ENCODE measurements at places on chromosomes 13 and 19.

- peak; percentile 79 for DNase-seq
These were observed at the start of gene LIN7B for GRCh38 chr19:49113762-49114629. Gene LIN7B (plus strand): TSS chr19:49114370. CDS start chr19:49114405, 35 bp downstream.

GRCh38 chr13:51856998-51857397, 4.8 kb upstream of the CCDC70 start:
- no peak for DNase-seq

DNA sequence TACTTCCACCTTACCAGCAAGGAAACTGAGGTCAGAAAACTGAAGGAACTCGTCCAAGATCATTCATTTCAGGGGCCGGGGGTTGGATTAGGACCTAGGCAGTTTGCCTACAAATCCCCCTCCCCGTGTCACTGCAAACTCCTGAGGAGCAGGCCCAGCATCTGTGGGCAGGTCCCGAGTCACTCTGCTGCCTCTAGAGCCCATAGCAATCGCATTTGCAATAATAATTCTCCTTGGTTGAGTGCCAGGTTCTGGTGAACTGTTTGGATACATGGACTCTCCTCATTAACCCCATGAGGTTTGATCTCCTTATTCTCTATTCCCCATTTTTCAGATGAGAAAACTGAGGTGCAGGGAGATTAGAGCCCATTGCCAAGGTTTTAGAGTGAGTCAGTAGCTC, 903 bp downstream of the PIN1 start:
- peak; percentile 25 for DNase-seq

- no peak for DNase-seq
These were observed 28.2 kb downstream of the ATP8B3 start for GRCh38 chr19:1783874-1784273.

DNA sequence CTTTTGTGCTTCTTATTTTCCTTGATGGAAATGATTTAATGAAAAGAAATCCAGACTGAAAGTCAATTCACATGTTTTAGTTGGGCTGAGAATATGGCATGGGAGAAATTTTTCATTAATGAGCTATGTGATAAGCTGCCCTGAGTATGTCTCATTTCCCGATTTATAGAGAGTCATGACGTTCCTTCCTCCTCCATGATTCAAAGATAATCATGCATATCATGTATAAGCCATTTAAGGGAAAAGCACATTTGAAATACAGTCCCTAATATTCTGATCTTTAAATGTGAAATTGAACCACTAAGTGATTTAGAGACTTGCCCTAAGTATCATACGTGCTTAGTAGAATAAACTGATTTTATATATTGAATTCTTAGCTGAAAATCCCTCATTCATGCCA, 840.9 kb downstream of the PCDH17 start:
- no peak for DNase-seq

DNA sequence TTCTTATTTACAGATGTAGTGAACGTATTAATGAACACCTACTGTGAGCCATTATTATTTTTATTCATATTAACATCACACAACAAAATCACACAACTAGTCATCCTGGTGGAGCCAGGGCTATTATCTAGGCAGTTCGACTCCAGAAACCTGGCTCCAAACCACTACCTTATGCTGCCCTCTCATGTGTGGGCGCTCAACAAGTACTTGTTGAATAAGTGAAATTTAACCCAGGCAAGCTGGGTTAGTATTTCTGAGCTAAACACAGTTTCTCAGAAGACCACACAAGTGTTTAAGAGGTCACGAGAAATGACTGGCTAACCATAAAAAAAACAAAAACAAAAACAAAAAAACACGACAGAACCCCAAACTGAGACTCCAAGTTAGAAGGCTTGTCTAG, 33.6 kb downstream of the MZT1 start:
- DNase-seq, result no peak

- DNase-seq, result no peak
These were observed 46.7 kb upstream of the RNF113B start for GRCh38 chr13:98223741-98224140.

GRCh38 chr19:33649627-33650305, 28.0 kb downstream of the CHST8 start:
- no peak for DNase-seq

GRCh38 chr19:8129061-8129618, 20.3 kb downstream of the FBN3 start:
- DNase-seq, result peak; percentile 13

GRCh38 chr13:50128428-50128931, 113.2 kb downstream of the KCNRG start:
- no peak for DNase-seq

GRCh38 chr13:80726868-80727267, 385.9 kb upstream of the SPRY2 start:
- no peak for DNase-seq

DNA sequence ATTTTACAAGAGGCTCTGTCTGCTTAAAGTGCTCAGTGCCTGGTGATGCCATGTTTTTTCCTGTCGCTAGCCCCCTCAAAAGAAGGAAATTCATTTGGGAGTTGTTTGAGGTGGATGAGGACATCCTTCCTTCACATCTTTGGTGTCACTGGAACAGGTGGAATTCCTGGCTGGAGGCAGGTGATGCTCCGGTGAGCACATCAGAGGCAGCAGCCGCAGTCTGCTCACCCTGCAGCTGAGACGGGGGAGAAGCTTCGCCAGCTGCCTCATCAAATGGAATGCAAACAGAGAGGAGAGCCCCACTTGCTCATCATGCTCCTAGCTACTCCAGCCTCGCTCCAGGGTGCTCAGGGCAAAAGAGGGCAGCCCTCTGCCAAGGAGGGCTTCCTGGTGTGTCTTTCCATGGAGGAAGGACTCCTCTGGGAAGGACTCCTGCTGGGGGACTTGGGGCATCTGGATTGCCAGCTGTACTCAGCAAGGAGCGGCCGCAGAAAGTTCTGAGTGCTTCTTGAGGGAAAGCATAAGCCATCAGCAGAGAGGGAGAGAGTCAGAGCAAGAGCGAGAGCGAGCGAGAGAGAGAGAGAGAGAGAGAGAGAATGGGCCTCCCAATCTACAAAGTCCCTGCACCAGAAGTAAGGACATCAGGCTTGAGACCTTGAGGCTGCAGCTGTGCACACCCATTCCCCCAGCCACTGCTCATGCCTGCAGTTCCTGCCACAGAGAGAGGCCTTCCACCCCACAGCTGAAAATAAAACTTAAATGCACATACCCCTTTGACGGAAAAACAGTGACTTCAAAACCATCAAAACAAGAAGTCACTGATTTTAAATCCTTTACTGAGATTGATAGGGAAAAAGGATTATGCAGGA, 74.3 kb upstream of the UBL3 start:
- DNase-seq, result no peak

DNA sequence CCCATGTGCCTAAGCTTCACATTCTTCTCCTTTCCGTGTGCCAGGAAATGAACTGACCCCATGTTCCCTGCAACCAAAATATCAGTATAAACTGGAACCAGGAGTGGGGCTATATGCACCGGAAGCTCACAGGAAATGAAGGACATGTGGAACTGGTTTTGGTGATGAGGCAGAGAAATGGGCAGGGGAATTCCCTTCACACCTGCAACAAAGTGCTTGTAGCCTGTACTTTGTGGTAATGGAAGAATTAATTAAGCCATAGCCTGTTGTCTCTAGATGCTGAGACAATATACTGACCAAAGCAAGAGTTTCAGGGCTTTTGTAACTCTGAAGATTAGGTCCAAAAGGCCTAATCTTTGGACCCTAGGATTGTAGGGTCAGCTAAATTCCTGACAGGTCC, 15.5 kb upstream of the UGGT2 start:
- no peak for DNase-seq

- no peak for DNase-seq
These were observed 169.2 kb upstream of the NBEA start for GRCh38 chr13:34772881-34773280.

- no peak for DNase-seq
These were observed 1.9 kb upstream of the NAT14 start for GRCh38 chr19:55482967-55483705.

GRCh38 chr13:51849145-51850101, 4.4 kb upstream of the TMEM272 start:
- peak; percentile 54 for DNase-seq

DNA sequence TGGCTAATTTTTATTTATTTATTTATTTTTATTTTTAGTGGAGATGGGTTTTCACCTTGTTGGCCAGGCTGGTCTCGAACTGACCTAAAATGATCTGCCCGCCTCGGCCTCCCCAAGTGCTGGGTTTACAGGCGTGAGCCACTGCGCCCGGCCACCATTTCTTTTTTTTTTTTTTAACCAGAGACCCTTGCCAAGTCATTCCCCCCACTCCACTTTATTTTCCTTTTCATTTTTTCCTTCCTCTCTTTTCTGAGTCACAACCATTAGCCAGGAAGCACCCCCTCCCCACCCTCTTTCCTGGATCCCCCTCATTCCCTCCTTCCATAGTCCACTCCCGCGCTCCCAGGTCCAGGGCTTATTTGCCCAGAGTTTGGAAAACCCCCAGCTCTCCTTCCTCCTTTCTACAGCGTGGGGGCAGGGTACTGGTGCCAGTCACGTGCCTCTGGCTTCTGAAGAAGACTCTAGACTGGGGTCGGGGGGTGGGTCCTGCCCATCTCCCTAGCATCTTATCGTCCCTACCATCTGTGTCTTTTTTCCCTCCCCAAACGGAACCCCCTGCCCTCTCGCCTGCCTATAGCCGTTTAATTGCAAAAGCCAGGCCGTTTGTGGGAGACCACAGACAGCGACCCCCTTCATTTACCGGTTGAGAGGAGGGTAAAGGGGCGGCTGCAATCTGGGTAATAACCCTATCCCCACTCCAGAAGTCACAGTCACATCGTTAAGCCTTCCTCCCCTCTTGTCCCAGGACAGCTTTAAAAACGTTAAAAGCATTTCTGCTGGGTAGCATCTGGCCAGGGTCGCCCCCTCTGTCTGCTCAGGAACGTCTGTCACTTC, 1.1 kb upstream of the CALR start:
- no peak for DNase-seq

DNA sequence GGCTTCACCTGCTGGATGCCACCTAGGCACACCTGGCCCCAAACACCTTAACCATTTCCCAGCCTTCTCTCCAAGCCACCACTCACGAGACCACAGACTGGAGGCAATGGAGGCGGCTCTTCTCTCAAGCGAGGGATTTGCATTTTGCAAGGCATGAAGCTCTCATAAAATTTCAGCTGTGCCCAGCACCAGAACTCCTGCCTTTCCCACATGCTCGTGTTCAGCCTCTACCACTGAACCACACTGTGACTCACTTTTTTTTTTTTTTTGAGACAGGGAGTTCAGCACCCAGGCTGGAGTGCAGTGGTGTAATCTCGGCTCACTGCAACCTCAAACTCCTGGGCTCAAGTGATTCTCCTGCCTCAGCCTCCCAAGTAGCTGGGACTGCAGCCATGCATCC, 10.6 kb downstream of the NANOS3 start:
- DNase-seq, result no peak

- peak; percentile 20 for DNase-seq
These were observed 11.8 kb upstream of the F7 start for GRCh38 chr13:113093580-113094409.

GRCh38 chr13:94419304-94419924, 60.1 kb downstream of the DCT start:
- no peak for DNase-seq

DNA sequence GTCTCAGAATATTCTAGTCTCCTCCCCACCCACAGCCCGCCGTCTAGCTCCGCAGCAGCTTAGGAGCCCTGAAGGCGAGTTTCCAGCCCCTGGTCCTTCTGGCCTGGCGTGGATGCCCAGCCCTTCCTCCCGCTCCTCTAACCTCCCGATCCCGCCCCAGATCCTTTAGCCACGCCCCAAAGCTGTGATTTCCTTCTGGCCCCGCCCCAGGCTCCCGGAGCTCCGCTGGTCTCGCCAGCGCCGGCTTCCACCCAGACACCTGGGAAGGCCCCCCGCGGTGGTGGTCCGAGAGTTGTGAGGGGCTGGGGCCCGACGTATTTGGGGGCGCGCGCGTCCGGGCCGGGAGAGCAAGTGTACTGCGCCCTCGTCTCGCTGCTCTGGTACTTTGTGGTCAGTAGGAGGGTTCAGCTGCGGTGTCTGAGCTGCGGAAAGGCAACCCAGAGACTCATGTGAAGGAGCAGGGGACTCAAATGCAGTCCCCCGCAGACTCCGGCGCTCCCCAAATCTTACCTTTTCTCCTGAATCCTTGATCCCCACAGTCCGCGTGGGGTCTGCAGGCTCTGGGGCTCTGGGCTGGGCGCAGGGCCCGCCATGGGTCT, at the start of gene CGB7:
Gene CGB7, minus strand, starts transcription at position 114 of the 599 bp plus-strand sequence. CDS start 2,374 bp downstream, outside the sequence.
- DNase-seq, result peak; percentile 84

- DNase-seq, result no peak
These were observed 145.1 kb downstream of the PCCA start for GRCh38 chr13:100234006-100234405.

DNA sequence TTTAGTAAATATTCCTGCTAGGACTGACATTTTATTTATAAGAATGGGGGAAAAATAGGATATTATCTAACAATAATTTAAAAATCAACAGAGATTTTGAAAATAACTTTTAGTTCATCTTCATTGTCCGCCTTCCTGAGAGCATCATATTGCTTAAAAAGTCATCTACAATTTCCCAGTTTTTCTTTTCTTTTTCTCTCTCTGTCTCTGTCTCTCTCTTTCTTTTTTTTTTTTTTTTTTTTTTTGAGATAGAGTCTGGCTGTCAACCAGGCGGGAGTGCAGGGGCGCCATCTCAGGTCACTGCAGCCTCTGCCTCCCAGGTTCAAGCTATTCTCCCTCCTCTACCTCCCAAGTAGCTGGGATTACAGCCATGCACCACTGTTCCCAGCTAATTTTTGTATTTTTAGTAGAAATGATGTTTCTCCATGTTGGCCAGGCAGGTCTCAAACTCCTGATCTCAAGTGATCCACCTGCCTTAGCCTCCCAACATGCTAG, 276.3 kb downstream of the DACH1 start:
- DNase-seq, result no peak

DNA sequence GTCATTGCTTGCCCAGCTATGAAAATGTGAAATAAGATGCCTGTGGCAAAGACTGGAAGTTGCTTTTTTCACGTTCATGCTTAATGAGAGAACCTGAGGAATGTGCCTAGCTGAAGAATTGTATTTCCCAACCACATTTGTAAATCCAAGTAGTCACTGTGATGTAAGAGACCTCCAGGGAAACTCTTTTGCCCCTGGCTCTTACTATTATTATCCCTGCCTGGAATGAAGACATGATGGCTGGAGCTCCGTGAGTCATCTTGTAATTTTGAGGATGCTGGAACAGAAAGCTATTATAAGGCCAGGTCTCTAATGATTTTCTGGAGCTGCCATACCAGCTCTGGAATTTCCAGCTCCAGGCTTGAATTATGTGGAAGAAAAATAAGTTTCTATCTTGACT, 894.3 kb downstream of the DIAPH3 start:
- DNase-seq, result no peak

GRCh38 chr19:2922987-2923386, 21.8 kb downstream of the ZNF77 start:
- DNase-seq, result no peak
